ENCODE measurements at places on chromosomes 3 and 15.

GRCh38 chr15:51168700-51169099 is 74.0 kb upstream of the TNFAIP8L3 start:
- DNase-seq, result no peak

GRCh38 chr3:191455257-191455952 is 5.6 kb upstream of the PYDC2 start:
- no peak for DNase-seq

DNA sequence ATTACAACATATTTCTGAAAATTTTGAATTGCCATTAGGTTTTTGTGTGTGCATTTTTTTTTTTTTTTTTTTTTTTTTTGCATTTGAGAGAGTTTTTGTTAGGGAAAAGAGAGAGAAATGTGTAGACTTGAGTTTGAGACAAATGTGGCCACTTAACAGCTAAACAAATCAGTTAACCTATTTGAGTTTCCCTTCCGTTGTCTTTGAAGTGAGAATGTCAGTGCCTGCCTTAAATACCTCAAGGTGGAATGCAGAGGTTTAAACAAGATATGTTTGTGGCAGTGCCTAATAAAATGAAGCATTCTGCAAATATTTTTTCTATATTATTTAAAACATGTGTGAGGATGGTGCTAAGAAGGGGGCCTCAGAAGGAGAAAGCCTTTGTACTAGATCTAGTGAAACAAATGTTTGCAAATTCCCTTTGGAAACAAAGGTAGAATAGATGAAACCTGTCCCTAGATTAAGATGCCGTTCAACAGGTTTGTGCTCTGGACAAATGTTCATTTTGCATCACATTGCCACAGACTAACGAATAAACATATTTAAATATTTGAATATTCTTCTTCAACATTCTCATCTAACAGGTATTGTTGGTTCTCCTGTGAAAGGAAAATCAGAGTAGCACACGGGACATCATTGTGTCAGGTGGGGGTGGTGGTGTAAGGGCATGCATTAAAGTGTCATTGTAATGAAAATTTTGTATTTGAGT is 80.7 kb downstream of the SATB1 start:
- no peak for DNase-seq

DNA sequence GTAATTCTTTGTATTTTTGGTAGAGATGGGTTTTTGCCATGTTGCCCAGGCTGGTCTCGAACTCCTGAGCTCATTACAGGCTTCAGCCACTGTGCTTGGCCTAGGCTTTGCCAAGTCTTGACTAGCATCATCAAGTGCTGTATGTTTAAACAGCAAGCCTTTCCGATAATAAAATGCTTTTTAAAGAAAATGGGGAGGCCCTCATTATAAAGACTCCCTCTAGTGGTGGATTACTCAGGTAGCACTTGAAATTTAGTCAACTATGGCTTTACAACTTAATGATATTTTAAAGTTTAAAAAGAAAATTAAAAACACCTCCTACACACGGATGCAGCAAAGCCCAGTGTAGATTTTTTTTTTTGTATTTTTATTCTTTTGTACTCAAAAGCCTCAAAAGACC is 213.6 kb downstream of the GAP43 start:
- DNase-seq, result no peak

DNA sequence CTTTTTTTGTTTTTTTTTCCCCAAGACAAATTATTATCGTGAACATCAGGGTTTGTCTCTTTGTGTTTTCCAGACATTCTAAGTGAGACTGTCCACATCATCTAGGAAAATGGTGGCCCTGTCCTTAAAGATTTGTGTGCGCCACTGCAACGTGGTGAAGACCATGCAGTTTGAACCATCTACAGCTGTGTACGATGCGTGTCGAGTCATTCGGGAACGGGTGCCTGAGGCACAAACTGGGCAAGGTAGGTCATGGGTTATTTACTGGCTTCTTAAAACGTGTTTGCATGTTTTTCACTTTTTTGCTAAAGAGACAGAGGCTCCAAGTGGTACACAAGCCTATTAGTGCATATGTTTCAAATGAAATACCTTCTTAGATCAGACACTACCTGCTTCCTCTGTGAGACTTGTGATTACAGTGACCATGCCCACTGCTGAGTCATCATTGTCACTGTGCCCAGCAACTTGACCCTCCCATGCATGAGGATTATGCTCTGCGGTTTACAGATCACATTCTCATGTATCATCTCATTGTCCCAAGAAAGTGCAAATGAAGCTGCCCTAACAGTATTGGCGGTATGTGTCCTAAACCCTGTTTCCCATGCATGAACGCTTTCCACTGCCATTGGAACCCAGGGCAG is 395.2 kb upstream of the TPM1 start:
- DNase-seq, result no peak

DNA sequence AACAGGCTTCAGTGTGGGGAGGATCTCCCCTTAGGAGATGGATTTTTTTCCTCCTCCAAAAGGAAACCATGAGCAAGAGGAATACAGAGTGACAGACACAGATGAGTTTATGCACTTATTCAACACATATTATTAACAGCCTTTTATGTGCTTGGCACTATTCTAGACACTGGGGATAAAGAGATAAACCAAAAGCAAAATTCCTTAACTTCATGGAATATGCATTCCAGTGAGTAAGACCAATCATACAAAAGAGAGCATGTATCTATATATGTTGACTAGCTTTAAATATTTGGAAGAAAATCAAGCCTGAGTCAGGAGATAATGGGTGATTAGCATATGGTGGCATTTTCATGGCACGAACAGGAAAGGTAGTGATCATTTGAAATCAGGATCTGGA is 284.4 kb upstream of the RASGRP1 start:
- no peak for DNase-seq

DNA sequence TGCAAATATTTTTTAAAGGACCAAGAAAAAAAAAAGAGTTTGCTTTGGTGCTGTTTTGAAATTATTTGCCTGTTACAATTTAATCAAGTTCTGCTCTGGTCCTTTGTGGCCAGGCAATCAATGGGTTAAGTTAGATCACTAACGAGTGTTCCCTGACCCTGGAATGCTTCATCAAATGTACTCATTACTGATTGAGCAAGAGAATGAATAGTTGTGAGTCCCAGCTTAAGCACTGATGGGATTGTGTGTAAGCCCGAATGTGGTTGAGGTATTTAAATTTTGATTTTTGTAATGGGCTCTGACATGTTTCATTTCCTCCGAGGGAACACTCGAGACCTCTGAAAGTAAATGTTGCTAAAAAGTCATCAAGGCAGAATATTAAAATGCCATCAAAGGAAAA is 699.1 kb downstream of the MCTP2 start:
- no peak for DNase-seq

DNA sequence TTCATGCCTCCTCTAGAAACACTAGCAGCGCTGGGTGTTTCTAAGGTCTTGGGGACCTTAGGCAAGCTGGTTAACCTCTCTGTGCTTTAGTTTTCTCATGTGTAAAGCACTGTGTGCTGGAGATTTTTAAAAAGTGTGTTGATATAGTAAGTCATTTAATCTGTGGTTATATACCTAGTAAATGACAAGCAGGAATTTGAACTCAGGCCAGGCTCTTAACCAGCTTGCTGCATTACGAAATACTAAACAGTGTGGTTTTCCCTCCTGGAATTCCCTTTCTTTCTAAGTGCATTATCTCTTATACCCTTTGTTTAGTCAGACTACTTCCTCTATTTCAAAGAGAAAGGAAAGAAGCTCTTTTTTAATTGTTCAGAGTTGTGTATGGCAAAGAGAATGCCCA is 26.5 kb downstream of the NEO1 start:
- DNase-seq, result no peak

DNA sequence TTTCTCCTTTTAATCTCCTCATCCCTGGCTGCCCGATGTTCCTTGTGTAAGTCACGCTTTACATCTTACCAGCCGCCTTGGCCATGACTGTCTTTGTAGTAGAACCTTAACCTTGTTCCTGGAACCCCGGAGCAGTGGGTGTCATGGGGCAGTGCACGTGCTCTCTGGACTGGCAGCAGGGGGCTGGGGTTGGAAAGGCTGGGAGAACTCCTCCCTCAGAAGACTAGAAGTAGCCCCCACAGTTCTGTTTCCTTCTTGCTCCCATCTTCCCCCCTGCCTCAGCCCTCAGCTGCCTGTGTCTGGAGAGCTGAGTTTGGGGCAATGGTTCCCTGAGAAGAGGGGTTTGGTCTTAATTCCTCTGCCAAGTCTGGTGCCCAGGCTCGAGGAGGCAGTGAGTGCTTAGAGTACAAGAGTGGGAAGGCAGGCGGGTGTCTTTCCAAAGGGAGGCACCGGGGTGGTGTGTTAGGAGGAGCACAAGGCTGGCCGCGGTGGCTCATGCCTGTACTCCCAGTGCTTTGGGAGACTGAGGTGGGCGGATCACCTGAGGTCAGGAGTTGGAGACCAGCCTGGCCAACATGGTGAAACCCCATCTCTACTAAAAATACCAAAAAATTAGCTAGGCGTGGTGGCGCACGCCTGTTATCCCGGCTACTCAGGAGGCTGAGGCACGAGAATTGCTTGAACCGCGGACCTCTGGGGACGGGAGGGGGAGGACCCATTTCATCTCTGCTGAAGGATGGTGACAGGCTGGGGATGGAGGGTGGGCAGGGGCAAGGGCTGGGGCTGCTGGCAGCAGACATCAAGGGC is 100.4 kb downstream of the VGLL4 start:
- no peak for DNase-seq

- DNase-seq, result no peak
Observed at GRCh38 chr3:127114337-127115070, 78.4 kb upstream of the PRR23E start.

DNA sequence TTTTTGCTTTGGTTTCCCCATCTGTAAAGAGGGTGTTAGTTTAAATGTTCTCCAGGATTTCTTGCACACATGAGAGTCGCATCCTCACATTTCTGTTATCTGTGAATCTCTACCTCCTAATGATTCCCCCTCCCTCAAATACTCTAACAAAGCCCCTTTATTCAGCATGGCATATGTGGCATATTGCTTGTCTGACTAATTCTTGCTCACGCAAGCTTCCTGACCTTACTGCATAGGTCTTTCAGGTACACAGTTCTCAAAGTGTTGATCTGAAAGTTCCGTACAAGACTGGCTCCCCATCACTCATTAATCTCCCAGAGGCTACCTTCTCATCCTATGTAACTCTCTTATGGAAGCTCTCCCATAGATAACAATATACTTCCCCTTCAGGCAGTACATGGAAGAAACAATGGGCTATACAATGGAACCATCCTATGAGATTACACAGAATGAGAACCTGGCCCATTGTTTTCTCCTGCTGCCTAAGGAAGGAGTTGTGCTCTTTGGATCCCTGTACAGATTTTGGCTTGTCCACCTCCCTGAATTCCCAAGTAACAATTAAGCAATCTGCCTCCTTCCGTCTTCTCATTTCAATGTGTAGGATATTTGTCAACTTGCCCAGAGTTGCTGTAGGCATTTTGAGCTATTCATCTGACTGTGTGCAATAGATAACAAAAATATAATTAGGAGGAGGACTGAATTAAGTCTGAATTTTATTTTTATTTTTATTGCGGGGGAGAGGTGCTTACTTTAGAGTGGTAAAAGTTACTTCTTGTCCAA is 51.0 kb downstream of the PPARG start:
- no peak for DNase-seq

DNA sequence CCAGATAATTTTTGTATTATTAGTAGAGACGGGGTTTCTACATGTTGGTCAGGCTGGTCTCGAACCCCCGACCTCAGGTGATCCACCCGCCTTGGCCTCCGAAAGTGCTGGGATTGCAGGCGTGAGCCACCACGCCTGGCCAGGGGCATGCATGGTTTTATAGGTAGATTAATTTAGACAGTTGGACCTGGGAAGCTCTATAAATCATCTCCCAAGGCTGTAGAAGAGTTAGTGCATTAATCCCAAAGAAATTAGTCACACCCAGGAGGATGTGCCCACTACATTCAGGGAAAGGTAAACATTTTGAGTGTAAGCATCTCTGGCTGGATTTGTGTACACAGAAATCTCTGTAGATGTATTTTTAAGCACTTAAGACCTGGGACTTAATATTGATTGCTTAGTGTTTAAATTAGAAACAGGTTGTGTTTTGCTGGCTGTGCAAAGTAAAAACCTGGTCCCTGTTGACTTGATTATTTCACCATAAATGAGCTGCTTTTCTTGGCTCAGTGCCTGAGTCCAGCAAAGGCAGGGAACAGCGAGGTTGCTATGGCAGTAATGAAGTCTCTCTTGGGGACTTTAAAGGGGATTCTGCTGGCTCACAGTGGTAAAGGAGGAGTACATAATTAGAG is 19.2 kb downstream of the EXOSC7 start:
- DNase-seq, result no peak
